IPS-NIHi11 (cell line): ENCODE measurements at places on chromosomes 5 and 9.

DNA sequence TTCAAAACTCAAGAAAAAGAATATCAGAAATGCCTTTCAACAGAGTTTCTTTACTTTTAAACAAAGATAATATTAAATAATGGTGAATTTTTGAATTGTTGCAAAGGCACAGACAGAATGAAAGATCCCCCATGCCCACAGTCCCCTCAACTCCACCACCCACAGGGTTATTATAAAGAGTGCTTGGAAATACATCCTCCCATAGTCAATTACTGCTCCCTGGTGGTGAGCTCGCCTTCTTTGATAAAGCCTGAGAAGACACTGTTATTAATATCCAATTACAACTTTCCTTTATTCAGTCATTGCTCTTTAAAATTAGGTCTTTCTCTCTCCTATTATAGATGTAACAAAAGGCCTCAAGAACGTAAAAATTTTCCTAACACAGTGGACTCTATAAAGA is 490.2 kb upstream of the RORB start:
- DNase-seq = peak; percentile 24

- DNase-seq = no peak
These were observed 3.7 kb downstream of the GRM6 start for GRCh38 chr5:178991190-178992145.

DNA sequence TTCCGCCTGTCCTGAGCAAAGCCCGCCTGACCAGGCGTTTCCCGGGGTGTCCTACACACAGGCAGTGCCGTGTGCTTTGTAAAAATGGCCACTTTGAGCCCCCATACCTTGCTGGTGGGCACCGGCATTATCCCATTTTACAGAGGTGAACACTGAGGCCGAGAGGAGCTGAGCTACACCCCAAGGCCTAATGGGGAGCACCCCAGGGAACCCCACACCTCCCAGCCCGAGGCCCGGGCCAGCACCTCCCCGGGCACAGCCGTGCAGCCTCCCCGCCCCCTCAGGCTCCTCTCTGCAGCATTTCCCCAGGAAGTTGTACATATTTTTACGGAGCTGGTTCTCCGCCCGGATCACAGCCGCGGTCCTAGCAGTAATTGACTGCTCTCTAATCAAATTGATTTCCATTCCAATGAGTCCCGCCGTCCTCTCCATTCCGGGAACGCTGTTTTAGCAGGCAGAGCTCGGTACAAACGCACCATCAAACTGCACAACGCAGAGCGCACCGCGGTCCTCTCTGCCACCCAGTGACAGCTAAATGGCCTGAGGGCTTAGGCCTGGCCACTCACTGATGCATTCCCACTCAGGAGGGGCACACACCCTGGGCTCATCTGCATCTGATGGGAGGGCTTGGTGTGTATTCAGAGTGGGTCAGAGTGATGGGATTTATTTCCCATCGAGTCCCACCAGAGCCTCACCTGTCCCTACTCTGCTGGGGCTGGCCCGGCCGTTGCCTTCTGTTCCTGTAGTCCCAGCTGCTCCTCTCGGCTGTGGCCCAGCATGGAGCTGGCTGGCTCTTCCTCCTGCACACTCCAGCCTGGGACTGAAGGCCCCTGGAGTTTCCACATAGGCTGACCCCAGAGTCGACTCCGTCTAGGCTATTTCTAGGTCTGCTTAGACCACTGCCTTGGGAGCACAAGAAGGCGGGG is 36.2 kb upstream of the UBAC1 start:
- DNase-seq = no peak

DNA sequence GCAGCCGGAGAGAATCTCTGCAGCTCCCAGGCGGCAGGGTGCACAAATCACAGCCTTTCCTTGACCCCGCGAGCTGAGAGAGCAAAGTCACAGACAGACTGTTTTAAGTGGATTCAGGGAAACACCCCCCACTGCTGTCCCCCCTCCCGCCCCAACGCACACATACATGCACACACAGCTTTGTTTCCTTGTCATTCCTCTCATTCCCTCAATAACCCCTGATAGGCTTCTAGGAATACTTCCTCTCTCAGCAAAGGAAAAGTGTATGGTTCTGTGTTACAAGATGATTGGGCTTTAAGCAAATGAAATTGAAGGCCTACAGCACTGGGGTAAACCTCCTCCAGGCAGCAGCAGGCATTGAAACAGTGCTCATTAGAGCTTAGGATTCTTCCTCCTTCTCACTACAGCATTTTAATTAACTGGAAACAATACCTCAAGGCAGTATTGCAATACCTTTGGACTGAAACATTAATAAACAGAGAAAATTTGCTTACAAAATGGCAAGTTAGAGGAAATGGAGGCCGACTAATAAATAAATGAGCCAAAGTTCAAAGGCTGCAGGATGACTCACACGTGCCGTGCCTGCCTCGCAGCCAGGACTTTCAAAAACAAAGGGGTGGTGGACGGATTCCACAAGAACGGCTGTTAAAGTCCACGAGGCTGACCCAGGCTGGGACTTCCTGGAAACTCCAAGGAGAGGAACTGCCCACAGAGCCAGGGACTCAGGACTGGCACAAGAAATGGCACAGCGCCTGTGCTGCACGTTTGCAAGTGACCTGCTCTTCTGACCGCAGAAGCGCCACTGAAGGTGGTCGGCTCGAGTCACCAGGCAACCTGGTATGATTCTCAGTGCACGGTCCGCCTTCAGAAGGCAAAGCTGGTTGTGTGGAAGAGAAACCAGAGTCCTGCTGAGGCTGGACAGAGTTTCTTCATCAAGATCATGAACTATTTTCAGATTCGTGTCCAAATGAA is 236.2 kb downstream of the SYK start:
- DNase-seq = no peak

DNA sequence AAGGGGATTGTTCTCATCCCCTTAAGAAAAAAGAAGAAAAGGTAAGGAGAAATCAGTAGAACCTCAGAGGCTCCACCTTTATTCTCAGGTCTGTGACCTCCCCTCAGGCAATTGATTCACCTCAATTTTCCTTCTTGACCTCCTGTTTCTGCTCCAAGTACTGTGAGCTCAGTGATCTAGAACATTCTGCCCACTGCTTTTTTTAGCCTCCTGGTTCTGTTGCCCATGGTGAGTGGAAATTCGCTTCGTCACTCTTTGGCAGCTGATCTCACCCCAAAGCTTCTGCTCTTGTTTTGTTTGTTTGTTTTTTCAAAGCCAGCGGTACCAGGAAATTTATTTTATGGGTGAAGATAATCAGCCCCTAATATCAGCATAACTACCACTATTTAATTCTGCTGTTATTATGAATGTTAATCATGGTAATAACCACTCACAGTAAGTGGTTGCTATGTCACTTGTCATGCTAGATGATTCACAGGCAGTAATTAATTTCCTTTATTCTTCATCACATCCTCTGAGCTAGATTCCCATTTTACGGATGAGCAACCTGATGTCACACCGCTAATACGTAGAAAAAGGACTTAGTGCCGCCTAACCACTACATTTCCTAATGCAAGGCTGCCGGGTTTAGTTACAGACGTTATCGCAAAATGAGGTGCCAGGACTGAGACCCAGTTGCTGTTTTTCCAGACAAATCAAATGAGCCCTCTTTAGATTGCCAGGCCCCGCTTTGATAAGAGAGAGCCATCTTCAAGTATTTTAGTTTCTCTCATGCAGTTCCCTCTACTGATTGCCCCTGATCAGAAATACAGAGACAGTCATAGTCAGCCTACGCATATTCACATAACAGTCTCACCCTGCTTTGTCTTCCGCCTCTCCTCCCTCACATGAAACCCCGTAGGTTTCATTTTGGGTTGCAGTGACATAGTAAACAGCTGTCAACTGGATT is 78.2 kb downstream of the CYFIP2 start:
- no peak for DNase-seq

- no peak for DNase-seq
These were observed 10.6 kb upstream of the ASPN start for GRCh38 chr9:92492781-92493401.

- DNase-seq = no peak
These were observed 28.1 kb downstream of the NREP start for GRCh38 chr5:111728941-111729340.

DNA sequence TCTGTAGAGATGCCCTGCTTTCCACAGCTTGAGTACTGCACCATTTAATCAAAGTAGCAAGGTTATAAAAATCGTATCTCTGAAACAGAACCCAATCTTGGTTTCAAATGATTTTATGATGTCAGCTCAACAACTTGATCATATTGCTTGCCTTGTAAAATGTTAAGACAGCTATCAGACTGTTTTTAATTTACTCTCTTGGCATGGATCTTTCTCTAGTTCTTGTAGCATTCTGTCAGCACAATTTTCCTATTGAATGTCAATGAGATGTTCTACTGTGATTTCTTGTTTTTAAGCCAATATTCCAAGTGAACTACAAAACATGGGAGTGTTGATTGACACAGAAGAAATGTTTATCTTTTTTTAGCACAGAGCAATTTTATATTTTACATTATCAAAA is 313.4 kb downstream of the CDH12 start:
- no peak for DNase-seq

GRCh38 chr5:22056601-22057000 is 796.5 kb downstream of the CDH12 start:
- DNase-seq = no peak

DNA sequence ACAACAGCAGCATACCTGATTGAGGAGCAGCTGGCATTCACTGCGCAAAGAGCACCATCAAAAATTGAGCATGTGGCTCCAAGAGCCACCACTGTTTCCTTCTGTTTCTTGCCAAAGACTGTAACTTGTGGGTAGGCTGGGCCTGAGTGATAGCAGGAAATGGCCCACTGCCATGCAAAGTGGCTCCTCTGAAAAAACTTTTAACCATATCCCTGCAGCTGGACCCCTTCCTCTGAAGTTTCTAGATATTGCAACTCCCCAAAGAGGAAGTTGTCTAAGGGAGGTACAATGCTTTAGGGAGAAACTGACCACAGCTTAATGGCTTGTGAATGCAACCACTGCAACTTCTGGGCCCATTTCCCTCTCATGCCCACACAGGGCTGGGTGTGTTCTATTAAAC is 355.4 kb upstream of the PDE4D start:
- DNase-seq = no peak

DNA sequence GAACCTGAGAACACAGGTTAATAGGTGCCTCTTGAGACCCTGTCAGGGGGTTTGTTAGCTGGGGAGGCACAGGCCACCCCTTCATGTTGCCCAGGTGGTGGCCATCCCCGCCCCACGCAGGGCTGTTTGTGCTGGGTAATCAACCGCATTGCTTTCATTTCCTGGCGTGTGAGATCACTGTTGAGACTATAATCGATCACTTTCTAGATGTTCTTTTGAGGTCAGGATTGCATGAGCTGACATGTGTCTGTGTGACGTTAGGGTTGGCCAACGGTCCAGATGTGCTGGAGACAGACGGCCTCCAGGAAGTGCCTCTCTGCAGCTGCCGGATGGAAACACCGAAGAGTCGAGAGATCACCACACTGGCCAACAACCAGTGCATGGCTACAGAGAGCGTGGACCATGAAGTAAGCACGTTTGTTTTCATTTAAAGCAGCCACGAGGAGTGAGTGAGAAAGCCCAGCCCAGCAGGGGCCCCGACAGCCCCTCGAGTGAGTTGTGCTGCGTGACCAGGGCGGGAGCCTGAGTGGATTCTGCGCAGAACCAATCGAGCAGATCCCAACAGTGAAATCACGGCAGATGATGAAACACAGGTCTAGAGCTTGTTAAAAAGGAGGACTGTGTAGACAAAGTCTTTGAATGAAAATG is 115.0 kb upstream of the CACNA1B start:
- no peak for DNase-seq

DNA sequence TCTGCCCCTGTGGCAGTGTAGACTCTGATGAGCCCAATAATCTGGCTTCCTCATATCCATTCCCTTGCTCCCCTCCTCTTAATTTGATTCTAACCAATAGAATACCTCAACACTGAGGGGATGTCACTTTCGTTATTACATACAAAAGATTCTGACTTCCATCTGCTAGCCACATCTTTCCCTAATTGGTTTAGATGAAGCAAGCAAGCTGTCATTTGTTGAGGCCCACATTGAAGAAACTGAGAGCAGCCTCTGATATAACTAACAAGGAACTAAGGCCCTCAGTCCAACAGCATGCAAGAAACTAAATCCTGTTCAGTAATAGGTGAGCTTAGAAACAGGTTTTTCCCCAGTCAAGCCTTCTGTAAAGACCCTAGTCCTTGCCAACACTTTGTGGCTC is 5.8 kb downstream of the ADAMTS6 start:
- DNase-seq = no peak

DNA sequence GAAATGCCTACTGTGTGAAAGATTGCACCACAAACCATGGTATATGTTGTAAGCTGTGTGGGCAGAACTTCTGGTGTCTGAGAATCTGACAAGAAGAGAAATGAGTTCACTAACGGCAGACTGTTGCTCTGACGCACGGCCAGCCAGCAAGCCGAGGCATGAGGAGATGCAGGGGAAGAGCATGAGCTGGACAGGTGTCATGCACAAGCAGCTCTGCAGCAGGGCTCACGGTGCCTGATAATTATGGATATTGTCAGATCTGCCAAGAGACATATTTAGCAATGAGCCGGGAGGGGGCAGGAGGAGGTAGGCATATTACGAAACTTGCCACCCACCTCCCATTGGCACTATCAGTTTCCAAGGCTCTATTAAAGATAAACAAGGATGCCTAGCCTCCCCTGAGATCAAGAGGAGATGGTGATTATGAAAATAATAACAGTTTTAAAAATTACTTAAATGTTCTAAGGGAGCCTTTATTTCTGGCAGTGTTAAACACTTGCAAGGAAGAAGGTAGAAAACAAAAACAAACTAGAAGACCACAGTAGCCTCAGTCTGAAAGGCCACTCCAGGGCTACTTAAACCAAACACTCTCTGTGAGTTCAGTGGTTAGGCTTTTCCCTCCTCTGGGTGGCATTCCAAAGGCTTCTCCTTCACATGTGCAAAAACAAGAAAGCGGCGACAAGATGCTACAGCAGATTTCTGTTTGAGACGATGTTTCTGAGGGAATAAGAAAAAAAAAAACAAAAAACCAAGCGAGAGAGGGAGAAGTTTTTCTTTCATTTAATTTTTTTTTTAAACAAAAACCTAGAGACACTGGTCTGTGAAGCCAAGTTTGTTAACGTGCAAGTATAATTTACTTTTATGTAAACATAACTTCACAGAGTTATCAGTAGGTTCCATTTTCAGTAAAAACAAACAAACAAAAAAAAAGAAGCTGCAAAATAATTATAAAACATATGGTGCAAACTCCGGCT is 339.5 kb downstream of the BNC2 start:
- no peak for DNase-seq

- no peak for DNase-seq
These were observed 1.5 kb downstream of the CATSPER3 start for GRCh38 chr5:134969166-134969565.

- DNase-seq = no peak
These were observed 33.3 kb downstream of the CXXC5 start for GRCh38 chr5:139681466-139681865.
